ENCODE measurements at places on chromosomes 2 and 18.

GRCh38 chr18:10374636-10375293, 79.7 kb upstream of the APCDD1 start:
- no peak for DNase-seq

DNA sequence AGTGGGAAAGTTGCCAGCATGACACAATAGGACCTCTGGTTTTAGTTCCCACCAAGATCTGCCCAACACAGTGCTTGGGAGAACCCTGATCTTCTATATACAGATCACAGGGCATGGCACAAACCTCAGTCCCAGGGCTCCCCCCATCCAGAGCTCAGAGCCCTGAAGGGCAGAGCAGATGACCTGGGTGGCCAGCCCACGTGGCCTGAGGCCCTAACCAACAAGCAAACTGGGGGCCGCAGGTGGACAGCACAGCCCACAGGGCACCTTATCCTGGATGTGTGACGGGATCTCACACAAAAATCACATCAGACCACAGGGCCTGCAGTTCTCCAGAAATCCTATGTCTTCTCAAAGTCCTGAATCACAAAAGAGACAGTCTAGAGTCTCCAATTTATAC, 34.7 kb downstream of the CRACDL start:
- no peak for DNase-seq

- no peak for DNase-seq
These were observed 5.7 kb downstream of the CALCRL start for GRCh38 chr2:187442378-187442777.

- no peak for DNase-seq
These were observed 588.6 kb downstream of the NRXN1 start for GRCh38 chr2:50443288-50443687.

DNA sequence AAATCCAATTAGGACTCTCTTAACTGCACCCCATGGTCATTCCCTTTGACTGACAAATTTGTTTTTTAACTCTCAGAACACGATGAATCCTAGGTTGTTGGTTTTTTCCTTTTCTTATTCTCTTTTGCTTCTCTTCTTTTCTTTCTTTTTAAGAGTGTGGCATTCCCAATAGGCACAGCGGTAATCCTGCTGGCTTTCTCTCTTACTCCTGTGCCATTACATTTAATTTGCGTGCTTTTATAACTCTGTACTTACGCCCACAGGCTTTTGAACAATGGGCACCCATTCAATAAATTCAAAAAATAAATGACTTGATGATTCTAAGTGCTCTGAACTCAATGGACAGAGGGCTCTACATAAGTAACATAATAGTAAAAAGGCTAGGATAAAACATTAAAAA, 189.0 kb upstream of the SMAD7 start:
- no peak for DNase-seq

DNA sequence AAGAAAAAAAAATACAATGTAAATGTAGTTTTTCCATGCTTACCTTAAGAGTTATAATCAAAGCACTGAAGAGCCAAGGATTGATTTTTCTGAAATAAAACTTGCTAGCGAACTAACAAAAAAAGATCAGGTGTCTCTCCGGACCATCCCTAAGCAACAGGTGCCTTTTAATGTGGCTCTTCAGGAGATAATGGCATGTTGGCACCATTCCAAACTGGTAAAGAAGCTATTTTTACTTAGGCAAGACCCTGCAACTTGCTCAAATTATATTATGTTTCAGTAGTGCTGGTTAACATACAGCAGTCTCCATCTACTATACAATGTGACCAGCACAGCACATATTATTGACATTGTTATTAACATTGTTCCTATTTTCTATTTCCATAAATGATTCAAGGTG, 2.3 kb upstream of the GCC2 start:
- no peak for DNase-seq

DNA sequence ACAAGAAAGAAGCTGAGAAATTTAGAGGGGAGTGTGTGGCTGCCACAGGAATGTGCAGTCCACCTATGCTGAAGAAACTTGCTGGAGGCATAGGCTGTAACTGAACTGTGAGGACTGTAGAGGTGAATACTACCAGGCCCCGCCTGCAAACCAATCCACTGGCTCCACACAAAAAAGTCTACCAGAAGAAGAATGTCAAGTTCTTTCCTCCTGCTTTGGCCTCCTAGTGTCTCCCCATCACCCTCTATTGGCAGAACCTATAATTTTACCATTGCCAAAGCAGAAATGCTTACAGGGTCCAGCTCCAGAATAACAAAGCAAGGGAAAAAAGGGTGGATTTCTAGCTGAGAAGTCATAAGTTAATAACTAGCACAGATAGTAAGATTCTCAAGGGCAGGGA, 5.9 kb upstream of the ATP5MC3 start:
- DNase-seq = no peak

DNA sequence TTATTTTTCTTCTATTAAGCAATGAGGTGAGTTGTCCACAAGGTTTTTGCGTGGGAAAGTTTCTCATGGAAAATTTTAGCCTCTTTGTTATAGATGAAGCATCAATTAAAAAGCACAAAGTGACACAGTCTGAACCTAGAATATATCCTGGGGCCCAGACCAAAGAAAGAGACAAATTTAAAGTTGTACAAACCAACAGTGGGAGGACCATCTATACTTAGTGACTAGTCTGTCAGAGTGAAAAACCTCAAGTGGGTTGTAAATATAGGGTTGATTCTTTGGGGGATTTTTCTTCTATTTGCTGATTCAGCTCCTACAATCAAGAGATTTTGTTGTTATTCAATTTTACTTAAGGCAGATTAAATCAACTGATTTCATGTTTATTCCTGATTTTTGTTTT, 256.2 kb downstream of the SATB2 start:
- DNase-seq = no peak

GRCh38 chr2:176494949-176495353, 225.7 kb downstream of the MTX2 start:
- no peak for DNase-seq

DNA sequence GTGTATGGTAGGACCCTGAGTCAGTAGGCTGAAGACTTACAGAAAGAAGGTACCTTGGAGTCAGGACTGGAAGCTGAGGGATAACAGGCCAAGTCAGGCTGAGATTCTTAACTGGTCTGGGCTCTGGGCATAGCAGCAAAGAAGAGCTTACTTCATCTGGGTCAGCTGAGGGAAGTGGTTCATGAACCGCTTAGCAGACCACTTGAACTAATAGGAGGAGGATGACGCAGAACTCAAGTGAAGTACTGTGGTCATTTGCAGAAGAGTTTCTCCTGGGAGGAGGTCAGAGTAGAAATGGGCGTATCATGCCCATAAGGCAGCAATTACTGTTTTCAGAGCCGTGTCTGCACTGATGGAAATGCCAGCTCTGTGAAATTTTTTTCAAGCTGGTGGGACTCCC, 164.5 kb downstream of the LCLAT1 start:
- DNase-seq = no peak

GRCh38 chr2:120403676-120404075, 57.7 kb downstream of the INHBB start:
- no peak for DNase-seq

DNA sequence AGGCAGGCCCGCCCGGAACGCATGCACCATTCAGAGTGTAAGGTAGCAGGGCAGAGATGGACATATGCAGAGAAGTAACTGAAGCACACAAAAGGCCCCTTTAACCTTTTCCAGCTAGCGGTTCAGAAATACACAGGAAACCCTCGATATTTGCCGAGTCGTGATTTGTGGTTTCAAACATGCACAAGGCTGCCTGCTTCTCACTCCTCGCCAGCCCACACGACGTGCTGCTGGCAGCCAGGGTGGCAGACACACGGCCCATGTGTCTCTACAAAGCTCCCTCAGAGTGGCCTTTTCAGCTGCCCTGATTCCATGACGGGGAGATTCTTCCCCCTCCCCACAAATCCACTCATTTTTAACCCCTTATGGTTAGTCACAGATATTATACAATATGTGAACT, 23.6 kb downstream of the ZBTB7C start:
- no peak for DNase-seq

- no peak for DNase-seq
These were observed 13.7 kb upstream of the POLR1B start for GRCh38 chr2:112528541-112528940.

GRCh38 chr18:46182633-46183358, 78.6 kb downstream of the HAUS1 start:
- DNase-seq = no peak

DNA sequence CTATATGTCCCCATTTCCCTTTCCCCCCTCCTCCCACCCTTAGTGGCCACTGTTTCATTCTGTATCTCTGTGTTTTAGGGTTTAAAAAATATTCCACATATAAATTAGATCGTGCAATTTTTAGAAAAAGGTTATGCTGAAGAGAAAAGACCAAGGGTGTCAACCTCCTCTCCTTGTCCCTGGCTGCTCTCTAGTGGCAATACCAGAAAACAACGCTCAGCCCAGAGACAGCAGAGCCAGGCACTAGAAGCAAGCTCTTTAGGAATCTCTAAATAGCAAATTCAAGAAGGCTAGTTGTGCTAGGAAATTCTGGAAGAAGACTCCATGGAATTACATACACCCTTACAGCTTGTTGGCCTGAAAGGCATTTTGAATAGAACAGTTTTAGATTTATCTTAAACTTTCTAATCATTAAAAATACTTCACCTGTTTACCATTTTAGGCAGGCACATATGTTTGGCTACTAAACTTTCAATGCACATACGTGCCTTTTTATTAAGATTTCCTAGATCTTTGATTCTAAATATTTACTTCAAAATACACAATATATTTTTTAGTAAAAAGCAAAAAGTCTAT, 35.1 kb upstream of the RASGRP3 start:
- peak; percentile 25 for DNase-seq

DNA sequence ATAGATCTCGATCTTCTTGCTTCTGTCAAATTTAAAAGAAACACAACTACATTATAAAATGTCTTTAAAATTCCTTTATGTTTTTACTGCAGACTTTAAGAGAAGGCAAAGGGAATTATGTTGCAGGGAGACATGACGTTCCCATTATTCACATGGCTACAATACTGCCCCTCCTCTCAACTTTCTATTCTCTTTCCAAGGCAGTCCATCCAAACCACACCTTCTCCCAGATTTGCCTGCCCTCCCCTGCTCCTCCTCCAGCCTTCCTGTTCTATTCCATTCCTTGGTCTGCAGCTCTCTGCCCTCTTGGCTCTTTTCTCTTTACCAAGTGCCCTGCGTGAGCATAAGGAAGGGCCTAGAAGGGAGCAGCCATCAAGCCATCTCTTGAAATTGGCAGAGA, 61.3 kb downstream of the NABP1 start:
- DNase-seq = no peak

DNA sequence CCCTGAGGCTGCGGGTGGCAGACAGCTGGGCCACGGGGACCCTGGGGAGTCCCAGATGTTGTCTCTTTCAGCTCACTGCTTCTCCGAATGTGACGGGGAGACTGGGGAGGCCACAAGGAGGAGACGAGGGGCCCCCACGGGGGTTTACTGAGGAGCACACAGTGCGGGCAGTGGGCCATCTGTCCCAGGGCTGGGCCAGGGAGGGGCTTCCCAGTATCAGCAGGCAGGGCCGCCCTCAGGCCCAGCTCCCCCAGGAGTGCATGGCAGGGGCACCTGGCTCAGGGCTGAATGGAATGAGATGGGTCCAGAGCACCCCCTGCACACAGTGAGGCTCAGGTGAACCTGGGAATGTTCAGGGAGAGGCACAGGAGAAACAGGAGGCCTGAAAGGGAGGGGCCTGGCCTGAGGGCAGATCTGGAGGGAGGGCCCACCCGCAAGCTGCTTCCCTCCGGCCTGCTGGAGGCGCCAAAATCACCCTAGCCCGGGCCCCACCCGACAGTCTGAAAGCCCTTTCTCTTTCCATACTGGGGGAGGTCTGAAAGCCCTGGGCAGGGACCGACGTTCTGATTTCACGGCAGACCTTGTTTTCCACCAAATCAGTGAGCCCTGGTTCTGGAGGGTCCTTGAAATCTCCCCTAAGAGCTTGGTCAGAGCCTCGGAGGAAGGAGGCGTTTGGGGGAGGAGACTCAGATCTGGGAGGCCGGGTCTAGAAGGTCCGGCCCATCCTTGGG, 35.5 kb upstream of the PTMA start:
- no peak for DNase-seq

Measured in HS-5 (cell line).